ENCODE measurements at places on chromosomes 12 and 14. TPM values are rescaled to one million over a fixed set of nuclear protein-coding genes. Genes with fewer than 3 reads are reported as not detected.

ELK3 gene
- total RNA-seq, result 10.6 TPM

POC1B gene
- total RNA-seq, result 18.9 TPM

HOXC12 gene
- total RNA-seq, result not detected

PTPRR gene
- 4.8 TPM for total RNA-seq
